ENCODE measurements at places on chromosomes 1 and 21.

- DNase-seq, result no peak
These were observed 78.3 kb upstream of the MORC3 start for GRCh38 chr21:36241717-36242116.

- DNase-seq, result no peak
These were observed 157.8 kb upstream of the DPYD start for GRCh38 chr1:98078596-98078995.

GRCh38 chr1:12626888-12627287, 8.9 kb upstream of the DHRS3 start:
- DNase-seq, result no peak

DNA sequence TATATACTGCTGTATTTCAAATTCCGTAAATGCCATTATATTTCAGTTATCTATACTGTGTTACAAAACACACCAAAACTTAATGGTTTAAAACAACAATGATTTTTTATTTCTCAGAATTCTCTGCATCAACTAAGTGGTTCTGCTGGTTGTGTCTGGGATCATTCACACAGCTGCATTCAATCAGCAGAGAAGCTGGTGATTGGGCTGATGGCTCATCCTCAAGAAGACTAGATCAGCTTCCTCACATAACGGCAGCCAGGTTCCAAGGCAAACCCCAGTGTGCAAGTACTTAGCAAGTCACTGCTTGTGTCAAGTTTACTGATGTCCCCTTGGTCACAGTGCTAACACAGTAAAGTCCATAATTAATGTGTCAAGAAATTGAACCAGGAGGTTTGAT, 86.3 kb upstream of the VANGL1 start:
- DNase-seq, result no peak

- DNase-seq, result no peak
These were observed 19.9 kb upstream of the DISC1 start for GRCh38 chr1:231606712-231607111.

DNA sequence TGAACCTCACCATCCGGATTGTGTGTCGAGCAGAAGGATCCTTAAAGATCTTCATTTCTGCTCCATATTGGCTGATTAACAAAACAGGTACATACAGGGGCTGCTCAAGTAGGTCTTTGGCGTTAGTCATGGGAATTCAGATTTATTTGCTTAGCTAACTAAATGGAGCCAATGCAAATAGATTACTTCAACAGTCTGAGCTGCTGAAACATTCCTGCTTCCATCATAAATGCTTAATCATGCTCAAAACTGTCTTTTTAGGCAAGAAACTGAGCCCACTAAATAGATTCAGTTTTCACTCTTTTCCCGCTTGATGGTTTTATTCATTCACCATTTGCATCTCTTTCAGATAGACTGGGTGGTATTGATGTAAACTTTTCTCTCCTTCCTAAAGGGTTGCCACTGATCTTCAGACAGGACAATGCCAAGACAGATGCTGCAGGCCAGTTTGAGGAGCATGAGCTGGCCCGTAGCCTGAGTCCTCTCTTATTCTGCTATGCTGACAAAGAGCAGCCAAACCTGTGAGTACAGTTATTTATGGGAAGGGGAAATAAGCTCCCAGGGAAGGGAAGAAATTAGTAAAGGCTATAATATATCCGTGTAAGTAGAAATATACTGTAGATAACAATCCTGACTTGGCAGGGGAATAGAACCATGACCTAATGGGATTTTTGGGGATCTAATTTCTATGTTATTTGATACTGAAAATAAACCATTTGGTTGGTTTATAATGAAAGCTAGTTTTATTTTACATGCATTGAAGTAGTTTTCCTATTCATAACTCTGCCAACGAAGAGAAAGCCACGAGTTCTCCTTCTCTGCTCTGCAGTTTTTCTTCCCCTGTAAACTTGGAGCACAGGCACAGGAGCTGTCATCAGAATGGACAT, 126.4 kb downstream of the VPS13D start:
- no peak for DNase-seq

DNA sequence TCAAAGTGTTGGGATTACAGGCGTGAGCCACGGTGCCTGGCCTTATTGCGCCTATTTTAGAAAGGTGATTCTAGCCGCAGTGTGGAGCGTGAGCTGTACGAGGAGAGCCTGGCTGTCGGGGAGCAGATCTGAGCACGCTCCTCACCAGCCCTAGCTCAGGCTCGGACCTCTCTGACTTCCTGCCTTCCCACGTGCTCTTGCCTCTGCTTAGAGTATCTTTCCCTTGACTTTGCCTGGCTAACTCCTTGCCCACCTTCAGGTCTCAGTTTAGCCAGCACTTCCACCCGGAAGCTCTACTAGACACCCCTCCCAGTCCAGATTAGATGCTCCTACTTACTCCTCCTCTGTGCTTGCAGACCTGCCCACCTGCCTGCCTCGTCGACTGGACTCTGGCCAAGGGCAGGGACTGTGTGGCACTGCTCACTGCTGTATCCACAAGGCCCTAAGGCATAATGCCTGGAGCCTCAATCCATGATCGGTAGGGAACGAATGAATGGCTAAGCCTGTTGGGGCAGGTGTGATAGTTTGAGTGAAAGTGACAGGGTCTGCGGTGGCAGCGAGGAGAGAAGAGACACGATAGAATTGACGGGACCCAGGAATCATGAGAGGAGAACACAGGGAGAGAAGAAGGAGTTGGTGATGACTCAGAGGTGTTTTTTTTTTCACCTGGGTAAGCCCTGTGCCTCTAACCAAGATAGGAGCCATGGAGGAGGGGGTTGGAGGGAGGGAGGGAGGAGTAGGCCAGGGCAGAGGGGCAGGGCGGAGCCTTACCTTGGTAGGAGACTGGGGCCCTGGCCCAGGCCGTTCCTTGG, 28.1 kb upstream of the WASF2 start:
- DNase-seq, result no peak

- no peak for DNase-seq
These were observed 586 bp upstream of the AGPAT3 start for GRCh38 chr21:43864313-43864961.

DNA sequence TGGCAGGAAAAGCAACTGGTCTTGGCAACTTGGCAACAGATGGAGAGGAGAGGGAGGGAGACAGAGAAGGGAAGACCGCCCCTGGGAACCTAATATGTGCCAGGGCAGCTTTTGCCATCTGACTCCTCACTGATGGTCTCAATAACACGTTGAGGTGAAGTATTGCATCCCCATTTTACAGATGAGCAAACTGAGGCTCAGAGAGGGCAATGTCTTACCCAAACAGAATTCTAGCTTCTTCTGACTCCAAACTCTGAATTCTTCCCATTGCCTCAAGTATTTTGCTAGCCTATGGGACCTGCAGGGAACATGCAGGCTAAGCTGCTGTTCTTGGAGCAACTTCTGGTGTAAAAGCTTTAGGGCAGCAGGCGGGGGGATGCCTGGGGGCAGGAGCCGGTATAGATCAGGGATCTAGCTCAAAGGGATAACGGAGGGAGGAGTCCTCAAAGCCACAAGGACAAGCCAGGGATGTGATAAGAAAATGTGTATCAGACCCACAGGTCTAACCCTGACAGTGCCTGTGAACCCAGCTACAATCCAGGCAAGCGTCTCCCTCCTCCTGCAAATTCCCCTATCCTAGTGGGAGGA, 7.2 kb upstream of the GUCA2A start:
- DNase-seq, result no peak

- DNase-seq, result no peak
These were observed 40.3 kb downstream of the UMODL1 start for GRCh38 chr21:42111470-42111743.

GRCh38 chr21:45887120-45887611, 94.4 kb upstream of the COL6A1 start:
- no peak for DNase-seq
